ENCODE measurements at places on chromosomes 4 and X.

DNA sequence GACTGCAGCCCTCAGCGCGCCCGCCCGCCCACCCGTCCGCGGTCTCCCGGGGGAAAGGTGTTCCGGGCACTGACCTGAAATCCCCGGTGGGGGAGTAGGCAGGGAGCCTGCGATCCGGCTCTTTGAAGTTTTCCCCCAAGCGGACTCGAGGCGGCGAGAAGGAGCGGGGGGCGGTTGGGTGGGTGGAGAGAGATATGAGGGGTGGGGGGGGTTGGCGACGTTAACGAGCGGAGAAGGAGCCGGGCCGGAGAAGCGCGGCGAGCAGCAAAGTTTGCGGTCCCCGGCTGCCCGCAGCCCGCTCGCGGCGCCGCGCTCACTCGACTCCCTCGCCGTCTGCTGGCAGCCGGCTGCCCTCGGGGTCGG, 636 bp downstream of the BCOR start:
- no peak for DNase-seq

GRCh38 chr4:34851411-34851810, 1392.9 kb downstream of the ARAP2 start:
- DNase-seq, result no peak

DNA sequence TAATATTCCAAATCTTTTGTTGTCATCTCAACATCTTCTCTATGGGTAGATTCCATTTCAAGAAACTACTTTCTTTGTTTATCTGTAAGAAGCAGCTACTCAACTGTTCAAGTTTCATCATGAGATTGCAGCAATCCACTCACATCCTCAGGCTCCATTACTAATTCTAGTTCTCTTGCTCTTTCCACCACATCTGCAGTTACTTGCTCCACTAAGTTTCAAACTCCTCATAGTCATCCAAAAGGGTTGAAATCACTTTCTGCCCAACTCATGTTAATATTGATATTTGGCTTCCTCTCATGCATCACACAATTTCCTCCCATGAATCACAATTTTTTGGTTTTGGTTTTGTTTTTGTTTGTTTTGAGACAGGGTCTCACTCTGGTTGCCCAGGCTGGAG, 35.7 kb downstream of the ADH5 start:
- no peak for DNase-seq

DNA sequence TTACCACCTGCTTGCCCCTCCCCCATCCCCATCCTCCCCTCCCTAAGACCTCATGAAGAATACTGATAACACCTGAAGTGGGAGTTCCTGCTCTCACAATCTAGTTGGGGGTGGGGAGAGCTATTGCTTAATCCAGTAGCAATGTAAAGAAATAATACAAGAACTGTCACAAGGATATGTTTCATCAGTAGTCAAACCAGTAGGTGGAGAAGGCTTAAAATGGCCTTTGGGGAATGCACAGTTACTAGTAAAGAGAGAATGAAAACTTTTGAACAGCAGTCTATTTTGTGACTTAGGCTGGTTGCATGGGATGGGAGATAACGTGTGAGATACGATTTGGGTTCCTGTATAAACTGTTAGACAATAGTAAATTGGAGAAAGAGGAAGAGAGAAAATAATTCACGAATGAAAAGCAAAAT, 6.0 kb downstream of the GALNT7 start:
- no peak for DNase-seq

DNA sequence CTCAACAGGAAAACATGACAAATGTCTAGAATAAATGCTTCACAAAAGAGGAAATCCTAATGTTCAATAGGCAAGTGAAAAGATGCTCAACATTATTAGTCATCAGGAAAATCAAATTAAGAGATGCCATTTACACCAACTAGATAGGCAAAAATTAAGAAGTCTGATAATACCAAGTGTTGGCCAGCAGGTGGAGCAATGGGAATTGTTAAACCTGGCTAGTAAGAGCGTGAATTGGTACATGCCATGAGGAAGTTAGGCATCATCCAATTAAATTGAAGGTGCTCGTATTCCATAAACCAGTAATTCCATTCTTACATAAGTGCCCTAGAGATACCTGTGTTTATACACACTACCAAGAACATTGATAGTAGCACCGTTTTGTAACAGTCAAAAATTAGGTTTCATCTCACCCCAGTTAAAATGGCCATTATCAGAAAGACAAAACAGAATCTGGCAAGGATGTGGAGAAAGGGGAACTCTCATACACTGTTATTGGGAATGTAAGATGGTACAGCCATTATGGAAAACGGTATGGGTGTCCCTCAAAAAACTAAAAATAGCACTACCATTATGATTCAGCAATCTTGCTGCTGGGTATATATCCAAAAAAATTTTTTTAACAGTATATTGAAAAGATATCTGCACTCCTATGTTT, 14.0 kb upstream of the ZCCHC18 start:
- peak; percentile 30 for DNase-seq

DNA sequence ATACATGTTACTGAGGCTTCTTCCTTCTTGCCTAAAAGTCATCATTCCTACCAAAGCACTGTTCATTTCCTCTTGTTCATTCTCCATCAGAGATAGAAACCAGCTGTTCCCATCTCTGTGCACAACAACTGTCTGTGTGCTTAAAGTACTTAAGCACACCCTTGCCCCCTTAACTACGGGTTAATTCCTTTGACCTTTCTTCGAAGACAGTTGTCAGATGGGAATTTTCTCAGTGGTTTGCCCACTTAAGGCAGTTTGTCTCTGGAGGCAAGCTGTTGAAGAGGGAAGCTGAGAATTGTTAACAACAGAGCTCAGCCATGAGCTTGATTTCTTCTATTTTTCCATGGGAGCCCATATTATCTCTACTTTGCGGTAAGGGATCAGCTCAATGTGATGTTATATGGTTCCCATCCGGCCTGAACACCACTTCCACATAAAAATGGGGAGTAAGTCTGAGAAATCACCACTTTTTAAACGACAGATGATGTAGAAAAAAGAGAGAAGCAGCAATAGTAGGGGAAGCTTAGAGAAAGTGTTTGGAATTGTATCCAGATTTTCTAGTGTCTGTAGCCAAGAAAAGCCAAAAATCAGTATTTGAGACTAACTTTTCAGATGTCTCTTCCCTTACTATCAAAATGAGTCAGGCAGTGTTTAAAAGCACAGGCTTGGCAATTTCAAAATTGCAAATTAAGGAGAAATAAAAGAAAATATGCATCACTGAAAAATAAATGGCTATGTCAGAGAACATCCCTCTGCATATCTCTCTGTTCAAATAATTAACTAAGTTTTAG, 194.4 kb downstream of the SLIT2 start:
- no peak for DNase-seq

GRCh38 chr4:166895771-166896170, 338.5 kb downstream of the SPOCK3 start:
- DNase-seq, result no peak

- DNase-seq, result peak; percentile 46
Observed at GRCh38 chr4:80072228-80072743, 743 bp downstream of the ANTXR2 start.
